ENCODE measurements at places on chromosomes 5 and 9. TPM values are rescaled to one million over a fixed set of nuclear protein-coding genes. Genes with fewer than 3 reads are reported as not detected.
A peak's percentile ranks its signal among the peaks of the same experiment; 100 is the strongest.

The SLC46A2 gene
- total RNA-seq = not detected

The CCL21 gene
- total RNA-seq = not detected

The MARVELD2 gene
- total RNA-seq = 0.28 TPM

The PARP8 gene
- 0.76 TPM for total RNA-seq

The FBP1 gene
- not detected for total RNA-seq

The EDIL3 gene
- 27.8 TPM for total RNA-seq

The APBA1 gene
- 0.53 TPM for total RNA-seq

GRCh38 chr9:119020284-119020683 is 349.0 kb downstream of the BRINP1 start:
- H3K27ac ChIP-seq = no peak overlapping the region
- no peaks in the 10 kb centered on the region for H3K36me3 ChIP-seq

DNA sequence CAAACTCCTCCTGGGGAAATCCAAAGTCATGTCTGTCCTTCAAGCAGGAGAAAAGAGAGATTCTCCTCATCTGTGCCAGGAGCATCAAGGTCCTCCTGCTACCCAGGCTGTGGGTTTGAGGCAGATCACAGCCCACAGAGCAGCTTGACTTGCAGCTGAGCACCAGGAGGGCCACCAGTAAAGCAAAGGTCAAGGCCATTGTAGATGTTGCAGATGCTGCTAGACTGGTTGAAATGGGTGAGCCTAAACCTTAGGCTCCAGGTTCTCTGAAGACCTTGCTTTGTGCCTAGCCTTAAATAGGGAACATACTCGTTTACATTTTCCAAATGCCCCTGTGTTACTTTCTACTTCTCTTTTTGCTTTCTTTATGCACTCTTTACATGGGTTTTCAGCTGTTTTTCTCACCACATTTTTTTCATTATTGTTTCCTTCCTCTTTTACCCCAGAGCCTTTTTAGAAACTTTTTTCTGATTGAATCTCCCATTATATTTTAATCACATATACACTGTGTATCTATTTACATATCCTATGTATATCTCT is at the start of gene IFNA2:
Gene IFNA2 (minus strand): TSS at position 268 of the 540 bp plus-strand sequence. CDS start 69 bp downstream, at position 199.
- H3K36me3 ChIP-seq = no peaks in the 10 kb centered on the region
- no peak for DNase-seq
- no peak within 1 kb of the TSS for H3K27ac ChIP-seq
- H3K4me1 ChIP-seq = no peaks in the 10 kb centered on the region

DNA sequence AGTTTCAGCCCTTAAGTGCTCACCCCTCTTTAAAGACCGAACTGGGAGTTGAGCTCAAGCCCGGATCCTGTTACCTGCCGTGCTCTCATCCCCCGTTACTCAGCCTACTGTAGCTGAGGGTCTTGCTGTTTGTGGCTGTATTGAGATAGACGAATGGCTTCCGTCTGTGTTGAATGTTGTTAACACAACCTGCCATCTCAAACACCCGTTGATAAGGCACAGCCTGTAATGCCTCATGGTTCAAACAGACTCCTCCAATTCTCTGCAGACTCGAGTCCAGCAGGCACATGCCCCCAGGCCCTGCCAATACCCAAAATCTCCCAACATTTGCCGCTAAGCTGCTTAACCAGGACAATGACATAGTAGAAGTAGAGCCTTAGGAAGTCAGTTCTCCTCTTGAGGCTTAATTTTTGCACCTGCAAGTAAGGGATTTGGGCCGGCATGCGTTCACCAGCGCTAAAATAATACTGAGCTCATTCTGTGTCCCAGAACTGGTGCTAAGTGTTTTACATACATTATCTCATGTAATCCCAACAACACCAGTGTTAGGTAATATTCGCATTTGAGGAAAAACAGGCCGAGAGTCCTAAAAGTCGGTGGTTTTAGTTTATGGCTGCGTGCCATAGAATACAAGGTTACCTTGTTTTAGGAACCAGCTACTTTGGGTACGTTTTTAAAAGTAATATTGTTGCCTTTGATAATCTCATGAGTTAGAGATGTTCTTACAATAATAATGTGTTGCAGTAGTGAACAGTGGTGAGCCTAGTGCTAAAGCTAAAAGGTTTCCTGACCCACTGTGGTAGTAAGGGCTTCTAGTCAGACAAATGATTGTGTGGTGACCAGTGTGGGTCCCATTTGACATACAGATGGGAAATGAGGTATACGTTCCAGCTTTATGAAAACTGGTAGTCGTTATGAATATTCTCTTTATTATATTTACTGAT is 1.5 kb upstream of the RFX3 start:
- H3K4me1 ChIP-seq = peaks cover 11% of the 10 kb centered on the region
- H3K36me3 ChIP-seq = no peaks in the 10 kb centered on the region
- peak overlapping the region; percentile 93 for H3K4me3 ChIP-seq
- peak overlapping the region; percentile 100 for H3K27ac ChIP-seq

DNA sequence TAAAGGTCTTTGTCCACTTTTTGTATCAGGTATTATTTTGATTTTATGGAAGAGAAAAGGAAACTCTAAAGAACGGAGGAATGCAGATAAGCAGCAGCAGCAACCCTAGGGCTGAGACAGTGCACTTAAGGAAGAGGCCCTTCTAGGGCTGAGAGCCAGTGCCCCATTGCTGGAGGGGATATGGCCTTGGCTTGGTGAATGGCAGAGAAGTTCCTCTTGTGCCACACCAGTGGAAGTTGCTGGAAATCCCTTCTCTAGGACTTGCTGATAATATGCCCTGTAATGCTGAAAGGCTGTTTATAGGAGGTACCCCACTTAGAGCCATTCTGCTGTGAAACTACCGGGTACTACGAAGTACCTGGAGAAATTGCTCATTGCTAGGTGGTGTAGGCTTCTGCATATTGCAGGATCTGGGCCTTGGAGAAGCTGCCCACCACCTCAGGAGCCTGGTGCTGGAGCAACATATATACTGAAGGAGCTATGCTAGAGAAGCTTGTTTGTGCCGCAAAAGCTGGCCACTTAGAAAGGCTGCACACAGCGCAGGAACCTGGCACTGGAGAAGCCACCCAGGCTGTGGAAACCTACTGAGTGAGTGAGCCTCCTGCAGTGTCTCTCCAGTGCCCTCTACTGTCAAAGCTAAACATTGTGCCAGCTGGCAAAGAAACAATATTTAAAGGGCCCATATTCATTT is 9.6 kb upstream of the UBTD2 start:
- H3K36me3 ChIP-seq = no peaks in the 10 kb centered on the region
- no peaks in the 10 kb centered on the region for H3K27me3 ChIP-seq
- no peak overlapping the region for H3K27ac ChIP-seq

DNA sequence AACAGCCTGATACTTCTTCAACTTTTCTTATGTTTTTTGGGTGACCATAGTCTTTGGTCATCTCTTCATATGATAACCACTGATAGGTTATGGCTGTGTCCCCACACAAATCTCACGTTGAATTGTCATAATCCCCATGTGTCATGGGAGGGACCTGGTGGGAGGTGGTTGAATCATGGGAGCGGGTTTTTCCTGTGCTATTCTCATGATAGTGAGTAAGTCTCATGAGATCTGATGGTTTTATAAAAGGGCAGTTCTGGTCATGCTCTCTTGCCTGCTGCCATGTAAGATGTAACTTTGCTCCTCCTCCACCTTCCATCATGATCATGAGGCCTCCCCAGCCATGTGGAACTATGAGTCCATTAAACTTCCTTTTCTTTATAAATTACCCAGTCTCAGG is 8.7 kb downstream of the RHOBTB3 start:
- DNase-seq = no peak
- H3K36me3 ChIP-seq = peaks cover 72% of the 10 kb centered on the region
- no peaks in the 10 kb centered on the region for H3K27me3 ChIP-seq
- no peak overlapping the region for H3K4me3 ChIP-seq
- H3K4me1 ChIP-seq = peaks cover 2% of the 10 kb centered on the region

GRCh38 chr9:17068671-17069070 is 66.2 kb upstream of the CNTLN start:
- H3K36me3 ChIP-seq = no peaks in the 10 kb centered on the region
- H3K4me1 ChIP-seq = no peaks in the 10 kb centered on the region

GRCh38 chr5:139167063-139167462 is 31.1 kb downstream of the SIL1 start:
- no peak overlapping the region for H3K27ac ChIP-seq
- no peaks in the 10 kb centered on the region for H3K4me1 ChIP-seq
- H3K4me3 ChIP-seq = no peak overlapping the region
- no peaks in the 10 kb centered on the region for H3K27me3 ChIP-seq

- H3K27ac ChIP-seq = peak overlapping the region; percentile 96
- no peaks in the 10 kb centered on the region for H3K27me3 ChIP-seq
- peaks cover 1% of the 10 kb centered on the region for H3K36me3 ChIP-seq
Measured at GRCh38 chr9:37192803-37193202, 72.4 kb downstream of the ZCCHC7 start.

GRCh38 chr5:134098690-134099089 is 15.8 kb upstream of the TCF7 start:
- no peaks in the 10 kb centered on the region for H3K4me1 ChIP-seq
- H3K27ac ChIP-seq = no peak overlapping the region
- H3K27me3 ChIP-seq = peaks cover 3% of the 10 kb centered on the region
- no peaks in the 10 kb centered on the region for H3K36me3 ChIP-seq
- DNase-seq = no peak

GRCh38 chr9:108473209-108474112 is 382.3 kb downstream of the ACTL7B start:
- H3K4me1 ChIP-seq = peaks cover 7% of the 10 kb centered on the region
- no peaks in the 10 kb centered on the region for H3K36me3 ChIP-seq
- no peak overlapping the region for H3K27ac ChIP-seq
- DNase-seq = no peak

All from SJCRH30 (cell line).